ENCODE measurements at places on chromosomes 11 and 22.

- no peak for DNase-seq
These were observed 741 bp downstream of the PHRF1 start for GRCh38 chr11:576811-577610.

GRCh38 chr11:115716601-115717529, 212.7 kb upstream of the CADM1 start:
- DNase-seq, result no peak

DNA sequence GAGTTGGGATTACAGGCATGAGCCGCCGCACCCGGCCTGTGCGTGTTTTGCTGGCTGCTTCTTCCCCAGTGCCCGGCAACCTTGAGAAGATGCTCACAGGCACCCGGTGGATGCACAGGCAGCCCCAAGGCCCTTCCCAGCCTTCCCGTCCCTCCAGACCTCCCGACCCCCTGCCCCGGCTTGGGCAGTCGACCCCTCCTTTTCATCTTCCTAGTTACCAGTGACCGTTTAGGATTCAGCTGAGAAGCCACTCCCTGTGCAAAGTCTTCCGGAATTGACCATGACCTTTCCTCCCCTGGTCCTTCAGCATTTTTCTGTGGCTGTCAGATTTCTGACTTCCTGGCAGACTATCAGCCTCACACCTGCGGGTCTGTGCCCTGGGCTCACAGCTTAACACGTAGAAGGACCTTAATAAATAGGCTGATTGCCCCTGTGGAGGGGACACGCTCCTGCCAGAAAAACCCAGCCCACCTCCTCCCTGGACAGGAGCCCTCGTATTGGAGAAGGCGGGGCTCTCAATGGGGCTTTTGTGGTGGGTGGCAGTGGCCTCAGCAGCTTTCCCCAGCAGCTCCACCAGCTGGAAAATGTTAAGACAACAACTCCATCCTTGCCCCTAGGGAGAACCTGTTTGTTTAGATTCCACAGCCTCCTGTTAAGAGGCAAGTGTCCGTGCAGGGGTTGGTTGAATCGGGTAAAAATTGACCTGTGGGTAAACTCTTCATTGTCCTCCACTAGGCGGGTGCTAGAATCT, 10.4 kb upstream of the ANO1 start:
- DNase-seq, result peak; percentile 26

- DNase-seq, result no peak
These were observed 9.3 kb downstream of the MMP13 start for GRCh38 chr11:102946237-102946636.

DNA sequence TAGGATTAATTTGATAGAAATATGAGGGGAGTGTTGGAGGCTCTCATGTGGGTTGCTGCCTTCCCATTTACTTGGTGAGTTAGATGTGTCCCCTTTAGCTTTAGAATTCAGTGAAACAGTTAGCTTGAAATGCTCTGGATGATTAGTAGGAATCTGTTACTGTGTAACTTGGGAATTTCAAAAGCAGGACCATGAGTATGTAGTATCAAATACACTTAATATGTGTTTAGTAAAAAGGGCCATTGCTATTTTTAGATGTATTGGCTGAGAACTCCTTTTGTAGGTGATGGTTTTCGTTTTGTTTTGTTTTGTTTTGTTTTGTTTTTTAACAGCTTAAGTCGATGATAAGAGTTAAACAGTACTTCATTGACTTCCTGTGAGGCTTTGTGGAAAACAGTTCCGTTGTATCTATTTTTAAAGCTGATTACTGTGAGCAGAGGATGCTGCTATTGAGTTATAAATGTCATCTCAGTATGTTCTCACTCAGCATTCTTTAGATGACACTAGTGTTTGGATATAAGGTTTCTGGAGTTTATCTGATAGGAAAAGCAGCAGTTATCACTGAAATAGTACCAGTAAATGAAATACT, 53.5 kb downstream of the MCAM start:
- no peak for DNase-seq

DNA sequence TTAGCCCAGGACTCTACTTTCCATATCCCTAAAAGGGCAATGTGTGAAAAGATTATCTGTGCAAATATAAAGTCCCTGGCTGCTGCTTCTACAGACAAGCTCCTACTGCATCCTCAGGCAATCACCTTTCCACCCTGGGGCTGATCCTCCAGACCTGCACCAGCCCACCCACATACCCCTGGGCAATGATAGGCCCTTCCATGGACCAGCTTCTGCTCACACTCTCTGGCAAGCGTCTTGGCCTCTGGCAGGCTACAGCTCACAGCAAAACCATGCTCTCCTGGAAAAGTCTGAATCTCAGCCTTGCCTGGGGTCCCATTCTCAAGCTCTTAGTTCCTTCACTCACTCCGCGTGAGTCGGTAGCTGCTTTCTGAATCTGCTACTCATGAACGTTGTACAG, 69.5 kb downstream of the IGLL5 start:
- DNase-seq, result no peak

Measured in dorsolateral prefrontal cortex (tissue), 122 donors.